ENCODE measurements at places on chromosomes 3 and 15.

DNA sequence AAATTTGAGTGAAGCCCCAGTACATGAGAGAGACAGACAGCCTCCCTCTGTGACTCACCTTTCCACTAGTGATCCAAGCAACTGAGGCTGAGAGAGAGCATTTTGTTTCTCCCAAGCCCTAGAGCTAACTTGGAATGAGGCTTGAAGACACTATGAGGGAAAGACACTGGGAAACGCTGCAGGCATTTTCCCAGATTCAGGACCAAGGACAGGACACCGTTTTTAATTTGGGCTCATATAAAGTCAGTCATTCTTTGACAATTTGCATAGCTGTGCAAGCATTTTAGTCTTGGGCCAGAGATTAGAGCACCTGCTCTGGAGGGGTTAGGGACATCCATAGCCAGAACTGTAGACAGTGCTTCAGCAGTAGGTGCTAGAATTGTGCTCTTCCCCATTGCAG, 249.0 kb downstream of the AGBL1 start:
- DNase-seq = no peak

- no peak for DNase-seq
Observed at GRCh38 chr3:77102951-77103769, 63.3 kb downstream of the ROBO2 start.

DNA sequence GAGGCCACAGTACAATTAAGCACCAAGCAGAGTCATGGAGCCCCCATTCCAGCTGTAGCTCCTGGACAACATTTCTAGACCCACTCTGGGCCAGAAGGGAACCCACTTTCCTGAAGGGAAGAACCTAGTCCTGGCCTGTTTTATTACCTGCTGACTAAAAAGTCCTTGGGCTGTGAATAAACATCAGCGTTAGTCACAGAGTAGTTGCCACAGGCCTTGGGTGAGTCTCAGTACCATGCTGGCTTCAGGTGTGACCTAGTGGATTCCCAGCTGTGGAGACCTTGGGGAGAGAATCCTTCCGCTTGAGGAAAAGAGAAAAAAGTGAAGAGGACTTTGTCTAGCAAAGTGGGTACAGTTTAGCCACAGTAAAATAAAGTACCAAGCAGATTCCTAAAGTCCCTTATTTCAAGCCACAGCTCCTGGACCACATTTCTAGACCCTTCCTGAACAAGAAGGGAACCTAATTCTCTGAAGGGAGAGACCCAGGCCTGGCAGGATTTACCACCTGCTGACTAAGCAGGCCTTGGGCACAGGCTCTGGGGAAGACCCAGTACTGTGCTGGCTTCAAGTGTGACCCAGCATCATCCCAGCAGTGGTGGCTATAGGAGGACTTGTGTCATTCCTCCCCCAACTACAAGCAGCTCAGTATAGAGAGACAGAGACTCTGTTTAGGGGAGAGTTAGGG, 118.3 kb upstream of the KCNH8 start:
- DNase-seq = no peak

DNA sequence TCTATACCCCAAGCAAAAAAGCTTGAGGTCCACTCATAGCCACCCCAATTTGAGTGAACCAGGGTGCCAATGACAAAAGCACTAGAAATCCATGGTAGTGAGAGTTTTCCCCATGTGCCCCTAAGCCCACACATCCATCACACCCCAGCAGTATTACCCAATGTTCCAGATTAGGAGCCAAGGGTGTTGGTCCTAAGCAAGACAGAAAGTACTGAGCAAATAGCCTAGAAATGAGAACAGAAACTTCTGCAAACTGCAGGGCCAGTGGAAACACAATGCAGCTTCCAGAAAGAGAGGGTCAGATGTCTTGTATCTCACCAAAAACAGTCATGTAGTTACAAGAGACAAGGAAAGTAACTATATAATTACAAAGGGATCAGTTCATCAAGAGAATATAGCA, 10.9 kb upstream of the OXTR start:
- no peak for DNase-seq

GRCh38 chr3:108153451-108153981, 62.7 kb upstream of the CD47 start:
- peak; percentile 17 for DNase-seq

- no peak for DNase-seq
Observed at GRCh38 chr3:1404270-1404962, 311.6 kb downstream of the CNTN6 start.

GRCh38 chr3:42610976-42611375, 10.5 kb downstream of the NKTR start:
- no peak for DNase-seq

DNA sequence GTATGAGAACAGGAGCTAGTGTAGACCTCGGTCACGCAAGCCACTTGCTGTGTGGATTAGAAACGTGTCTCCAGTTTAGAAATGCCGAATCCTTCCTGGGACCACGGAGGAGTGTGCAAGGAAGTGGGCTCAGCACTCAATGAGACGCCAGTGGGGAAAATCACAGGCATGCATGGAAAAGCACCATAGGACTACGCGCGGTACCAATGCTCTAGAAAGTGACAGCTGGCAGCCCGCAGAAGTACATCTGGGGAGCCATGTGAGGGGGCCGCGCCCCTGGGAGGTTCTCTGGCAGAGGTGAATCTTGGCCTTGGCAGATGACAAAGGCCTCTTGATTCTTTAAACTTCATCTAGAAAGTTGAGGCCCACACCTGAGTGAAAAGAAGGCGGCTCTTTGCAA, 99.3 kb downstream of the LRRK1 start:
- DNase-seq = no peak

GRCh38 chr3:144114767-144115166, 143.1 kb downstream of the DIPK2A start:
- DNase-seq = no peak

DNA sequence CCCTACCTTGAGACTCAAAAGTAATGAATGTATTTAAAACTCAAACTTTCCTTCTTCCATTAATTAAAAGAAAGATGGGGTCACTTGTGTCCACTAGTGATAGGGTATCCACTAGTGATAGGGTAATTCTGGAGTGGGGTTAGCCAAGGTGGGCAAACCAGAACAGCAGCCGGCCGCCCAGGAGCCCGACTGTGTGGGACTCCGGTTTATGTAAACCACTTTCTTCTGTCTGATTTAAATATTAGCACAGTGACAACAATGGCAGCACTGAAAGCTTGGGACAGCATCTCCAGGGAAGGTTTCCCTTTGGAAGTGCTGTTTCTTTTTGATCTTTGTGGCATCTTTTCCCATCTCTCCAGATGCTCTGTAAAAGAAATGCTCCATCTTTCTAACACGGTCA, 722 bp downstream of the MYZAP start:
- DNase-seq = no peak

DNA sequence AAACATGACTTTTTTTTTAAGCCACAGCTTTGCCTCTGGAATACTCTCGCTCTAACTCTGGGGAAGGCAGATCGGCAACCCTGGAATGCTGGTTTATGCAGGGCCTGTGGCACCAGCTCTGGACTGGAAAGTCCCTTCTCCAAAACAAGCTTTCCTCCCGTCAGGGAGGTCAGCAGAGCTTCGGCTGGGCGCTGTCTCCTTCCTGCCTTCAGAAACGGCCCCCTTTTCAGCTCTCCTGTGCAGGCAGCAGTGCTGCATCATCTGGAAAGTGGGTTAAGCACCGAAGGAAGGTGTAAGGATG, 42.7 kb upstream of the SKOR1 start:
- DNase-seq = no peak

- DNase-seq = no peak
Observed at GRCh38 chr3:184016169-184016570, 1.5 kb downstream of the ABCC5 start.

GRCh38 chr15:26841514-26841913, 25.3 kb upstream of the GABRA5 start:
- DNase-seq = no peak

- DNase-seq = no peak
Observed at GRCh38 chr3:128278761-128279600, 125.7 kb downstream of the EEFSEC start.
